ENCODE measurements at places on chromosomes 7 and 10. TPM values are rescaled to one million over a fixed set of nuclear protein-coding genes. Genes with fewer than 3 reads are reported as not detected.

CTNNA3 gene
- total RNA-seq: not detected

ZFAND4 gene
- 19.7 TPM for total RNA-seq

AEBP1 gene
- total RNA-seq: 19.0 TPM

TMEM176B gene
- total RNA-seq: not detected

PDCD4 gene
- total RNA-seq: 49.4 TPM

SH2D4B gene
- total RNA-seq: 0.14 TPM

NKX2-3 gene
- total RNA-seq: not detected

SUFU gene
- 14.2 TPM for total RNA-seq

EIF5AL1 gene
- total RNA-seq: 0.20 TPM

PPP1R17 gene
- not detected for total RNA-seq

HDAC9 gene
- 0.16 TPM for total RNA-seq

ADIRF gene
- not detected for total RNA-seq

PRPS1L1 gene
- not detected for total RNA-seq

OR2A1 gene
- not detected for total RNA-seq

TRPV5 gene
- not detected for total RNA-seq

SLC13A1 gene
- 0.05 TPM for total RNA-seq

POLR2J2 gene
- 19.0 TPM for total RNA-seq

ABCB1 gene
- total RNA-seq: 3.7 TPM

IFIT1 gene
- 3.5 TPM for total RNA-seq

HKDC1 gene
- 1.3 TPM for total RNA-seq

TCAF2 gene
- total RNA-seq: 21.3 TPM

FKBP9 gene
- 1.3 TPM for total RNA-seq

NUTM2A gene
- 0.50 TPM for total RNA-seq

DHTKD1 gene
- total RNA-seq: 19.7 TPM

CLDN3 gene
- total RNA-seq: not detected

GPRIN2 gene
- total RNA-seq: not detected

IGFBP1 gene
- total RNA-seq: not detected

CLRN3 gene
- total RNA-seq: not detected

CNPY1 gene
- not detected for total RNA-seq

PNLIPRP1 gene
- not detected for total RNA-seq

ZNF722 gene
- total RNA-seq: not detected

ITPRIP gene
- total RNA-seq: 20.1 TPM

RAPGEF5 gene
- 0.27 TPM for total RNA-seq

VAX1 gene
- not detected for total RNA-seq

RELN gene
- not detected for total RNA-seq

C10orf143 gene
- 3.9 TPM for total RNA-seq

CYP2C8 gene
- total RNA-seq: 0.30 TPM

NUTM2E gene
- not detected for total RNA-seq

GSTO2 gene
- total RNA-seq: 0.73 TPM

OR2A12 gene
- not detected for total RNA-seq

TMEM243 gene
- 41.4 TPM for total RNA-seq

NXPH1 gene
- total RNA-seq: not detected

TRIM50 gene
- total RNA-seq: not detected

GPR15LG gene
- total RNA-seq: not detected

NEBL gene
- total RNA-seq: not detected

BLNK gene
- not detected for total RNA-seq

TBX20 gene
- total RNA-seq: 0.25 TPM

ZNF655 gene
- total RNA-seq: 94.6 TPM

ASB4 gene
- not detected for total RNA-seq

FOXI2 gene
- not detected for total RNA-seq

DDC gene
- total RNA-seq: 0.55 TPM

MYL7 gene
- total RNA-seq: not detected

AGR2 gene
- total RNA-seq: not detected

CRPPA gene
- total RNA-seq: 1.2 TPM
